ENCODE measurements at places on chromosomes 11 and 22. TPM values are rescaled to one million over a fixed set of nuclear protein-coding genes. Genes with fewer than 3 reads are reported as not detected.

GRCh38 chr22:49657275-49657973, 170.2 kb downstream of the BRD1 start:
- no peaks in the 10 kb centered on the region for H3K36me3 ChIP-seq
- H3K4me1 ChIP-seq = no peaks in the 10 kb centered on the region
- no peaks in the 10 kb centered on the region for H3K27me3 ChIP-seq
- H3K4me3 ChIP-seq = no peak overlapping the region

DNA sequence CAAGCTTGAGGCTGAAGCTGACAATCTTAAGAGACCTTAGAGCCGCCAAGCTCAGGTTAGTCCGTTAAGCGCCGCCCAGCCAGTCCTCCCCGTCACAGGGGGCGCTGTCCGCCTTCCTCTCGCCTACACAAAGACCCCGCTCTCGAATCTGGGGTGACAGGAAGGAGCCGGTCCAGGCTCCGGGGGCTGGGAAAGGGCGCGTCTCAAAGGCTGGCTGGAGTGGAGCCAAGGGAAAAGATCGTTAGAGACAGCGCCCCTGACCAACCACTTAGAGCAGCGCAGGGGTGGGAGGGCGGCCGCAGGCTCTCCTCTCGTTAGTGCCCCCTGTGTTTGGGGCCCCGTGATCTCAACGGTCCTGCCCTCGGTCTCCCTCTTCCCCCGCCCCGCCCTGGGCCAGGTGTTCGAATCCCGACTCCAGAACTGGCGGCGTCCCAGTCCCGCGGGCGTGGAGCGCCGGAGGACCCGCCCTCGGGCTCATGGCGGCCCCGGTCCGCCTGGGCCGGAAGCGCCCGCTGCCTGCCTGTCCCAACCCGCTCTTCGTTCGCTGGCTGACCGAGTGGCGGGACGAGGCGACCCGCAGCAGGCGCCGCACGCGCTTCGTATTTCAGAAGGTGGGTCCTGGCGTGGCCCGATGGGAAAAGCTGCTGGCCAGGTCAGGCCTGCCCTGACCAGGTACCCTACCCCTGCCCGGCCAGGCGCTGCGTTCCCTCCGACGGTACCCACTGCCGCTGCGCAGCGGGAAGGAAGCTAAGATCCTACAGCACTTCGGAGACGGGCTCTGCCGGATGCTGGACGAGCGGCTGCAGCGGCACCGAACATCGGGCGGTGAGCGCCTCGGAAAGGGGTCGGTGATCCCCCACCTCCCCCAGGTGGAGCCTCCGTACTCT, at the start of gene MUS81:
TSS of gene MUS81 (plus strand) at position 156 of the 887 bp plus-strand sequence. CDS start at position 477, 321 bp downstream.
- peak; percentile 94 for DNase-seq
- H3K4me3 ChIP-seq = peak within 1 kb of the TSS; percentile 91
- H3K27me3 ChIP-seq = no peaks in the 10 kb centered on the region
- peak within 1 kb of the TSS; percentile 90 for H3K27ac ChIP-seq

GRCh38 chr22:21681566-21682370, 16.0 kb downstream of the PPIL2 start:
- no peak for DNase-seq
- no peaks in the 10 kb centered on the region for H3K27me3 ChIP-seq
- no peaks in the 10 kb centered on the region for H3K4me1 ChIP-seq
- H3K36me3 ChIP-seq = peaks cover 6% of the 10 kb centered on the region
- H3K4me3 ChIP-seq = no peak overlapping the region

DNA sequence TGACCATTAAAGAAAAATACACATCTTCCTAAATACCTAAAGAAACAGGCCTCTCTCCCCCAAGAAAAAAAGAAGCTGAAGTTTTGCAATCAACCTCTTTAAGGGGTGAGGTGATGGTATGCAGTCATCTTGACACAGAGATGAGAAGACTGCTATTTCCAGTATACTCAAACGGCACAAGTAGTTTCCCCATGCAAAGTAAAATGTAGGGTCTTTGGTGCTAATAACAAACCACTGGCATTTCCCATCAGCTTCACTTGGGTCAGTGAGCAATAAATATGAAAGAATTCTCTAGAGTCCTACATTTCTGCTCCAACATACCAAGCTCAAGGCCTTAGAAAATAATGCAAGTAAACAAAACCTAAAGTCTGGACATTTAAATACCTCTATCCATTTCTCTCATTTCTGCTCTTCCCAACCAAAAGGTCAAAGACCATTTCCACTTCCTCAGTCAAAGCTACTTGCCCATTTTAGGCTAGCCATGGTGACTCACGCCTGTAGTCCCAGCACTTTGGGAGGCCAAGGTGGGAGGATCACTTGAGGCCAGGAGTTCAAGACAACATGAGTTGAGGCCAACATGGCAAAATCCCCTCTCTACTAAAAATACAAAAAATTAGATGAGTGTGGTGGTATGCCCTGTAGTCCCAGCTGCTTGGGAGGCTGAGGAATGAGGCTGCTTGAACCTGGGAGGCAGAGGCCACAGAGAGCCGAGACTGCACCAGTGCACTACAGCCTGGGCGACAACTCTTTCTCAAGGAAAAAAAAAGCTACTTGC, 39.5 kb upstream of the CHRNA10 start:
- peaks cover 12% of the 10 kb centered on the region for H3K36me3 ChIP-seq
- no peak overlapping the region for H3K4me3 ChIP-seq
- H3K27ac ChIP-seq = no peak overlapping the region
- no peaks in the 10 kb centered on the region for H3K4me1 ChIP-seq

SCN4B gene
- polyA plus RNA-seq = 7.7 TPM

DNA sequence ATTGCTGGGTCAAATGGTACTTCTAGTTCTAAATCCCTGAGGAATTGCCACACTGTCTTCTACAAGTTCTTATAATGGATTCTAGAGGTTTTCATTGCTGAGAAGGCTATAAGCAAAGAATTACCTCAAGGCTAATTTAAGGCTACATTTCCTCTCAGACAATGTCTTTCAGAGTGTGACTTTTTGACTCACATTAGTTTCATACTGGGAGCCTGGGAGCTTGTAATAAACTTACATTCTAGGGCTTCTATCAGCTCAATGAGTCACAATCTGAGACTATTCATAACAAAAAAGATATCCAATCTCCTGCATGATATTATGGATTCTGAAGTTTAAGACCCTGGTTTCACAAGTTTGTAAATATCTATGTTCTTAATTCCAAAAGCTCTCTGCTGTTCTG, 408.7 kb downstream of the LRRC4C start:
- peak overlapping the region; percentile 76 for H3K27ac ChIP-seq
- H3K4me3 ChIP-seq = no peak overlapping the region
- H3K36me3 ChIP-seq = no peaks in the 10 kb centered on the region
- H3K4me1 ChIP-seq = peaks cover 30% of the 10 kb centered on the region
- H3K27me3 ChIP-seq = no peaks in the 10 kb centered on the region

GRCh38 chr11:83221694-83222093, 28.2 kb downstream of the ANKRD42 start:
- no peaks in the 10 kb centered on the region for H3K4me1 ChIP-seq
- no peak for DNase-seq
- no peaks in the 10 kb centered on the region for H3K36me3 ChIP-seq
- H3K4me3 ChIP-seq = no peak overlapping the region

DNA sequence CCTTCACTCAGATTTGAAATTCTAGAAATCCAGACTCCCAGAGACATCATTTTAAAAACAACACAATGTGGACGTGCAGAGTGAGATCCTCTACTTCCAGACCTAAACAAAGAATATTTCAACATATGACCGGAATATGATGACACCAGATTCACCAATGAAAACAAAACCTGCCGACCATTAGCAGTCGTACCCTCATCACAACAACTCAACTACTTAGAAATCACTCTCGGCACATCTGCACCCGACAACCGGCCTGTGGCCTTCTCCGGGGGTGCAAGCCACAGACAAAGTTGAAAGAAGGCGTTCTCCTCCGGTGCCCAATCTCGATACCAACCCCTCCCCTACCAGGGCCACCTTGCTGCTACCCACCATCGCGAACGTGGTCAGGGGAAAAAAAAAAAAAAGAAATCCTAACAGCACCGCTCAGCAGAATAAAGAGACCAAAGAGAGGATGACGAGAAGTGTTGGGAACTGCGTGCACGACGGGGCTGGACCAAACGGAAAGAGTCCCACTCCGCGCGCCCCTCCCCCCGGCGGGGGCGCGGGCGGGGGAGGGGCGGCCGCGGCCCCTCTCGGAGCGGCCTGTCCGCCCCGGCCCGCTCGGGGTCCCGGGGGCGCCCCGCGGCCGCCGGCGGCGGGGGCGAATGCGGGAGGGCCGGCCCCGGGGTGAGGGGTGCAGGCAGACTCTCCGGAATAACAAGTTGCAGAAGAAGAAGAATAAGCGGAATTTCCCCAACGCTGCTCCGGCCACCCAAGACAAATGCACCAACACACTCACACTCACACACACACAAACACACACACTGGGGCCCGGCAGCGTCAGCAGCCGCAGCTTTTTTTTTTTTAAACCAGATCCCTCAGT, 1.7 kb downstream of the PHF21A start:
- H3K27ac ChIP-seq = peak overlapping the region; percentile 65
- peaks cover 9% of the 10 kb centered on the region for H3K4me1 ChIP-seq
- peak overlapping the region; percentile 74 for H3K4me3 ChIP-seq
- no peaks in the 10 kb centered on the region for H3K36me3 ChIP-seq

DNA sequence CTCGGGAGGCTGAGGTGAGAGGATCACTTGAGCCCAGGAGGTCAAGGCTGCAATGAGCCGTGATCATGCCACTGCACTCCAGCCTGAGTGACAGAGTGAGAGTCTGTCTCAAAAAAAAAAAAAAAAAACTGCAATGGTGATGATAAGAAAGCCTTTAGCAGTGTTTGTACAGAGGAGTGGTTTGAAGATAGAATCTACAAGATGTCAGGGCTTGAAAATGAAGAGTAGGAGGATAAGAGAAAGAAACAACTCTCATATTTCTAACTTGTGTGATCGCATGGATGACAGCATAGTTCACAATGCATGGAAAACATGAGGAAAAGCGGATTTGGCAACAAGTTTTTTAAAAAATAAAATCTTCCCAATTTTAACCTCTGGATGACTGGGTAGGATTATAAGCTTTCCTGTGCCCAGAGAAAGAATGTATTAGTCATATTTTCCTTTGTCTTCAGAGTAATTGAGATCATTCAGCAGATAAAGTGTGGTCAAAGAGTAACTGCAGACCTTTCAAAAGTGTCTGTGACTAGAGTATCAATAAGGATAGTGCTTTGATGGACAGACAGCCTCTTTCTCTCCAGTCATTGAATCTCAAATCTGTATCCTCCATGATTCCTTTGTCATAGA, 328.1 kb downstream of the CASP12 start:
- H3K4me1 ChIP-seq = peaks cover 5% of the 10 kb centered on the region
- H3K27me3 ChIP-seq = no peaks in the 10 kb centered on the region
- DNase-seq = no peak
- no peak overlapping the region for H3K4me3 ChIP-seq

- DNase-seq = no peak
- H3K36me3 ChIP-seq = no peaks in the 10 kb centered on the region
- H3K27me3 ChIP-seq = peaks cover 23% of the 10 kb centered on the region
- H3K4me1 ChIP-seq = no peaks in the 10 kb centered on the region
- no peak overlapping the region for H3K4me3 ChIP-seq
Measured at GRCh38 chr11:121340032-121340580, 47.5 kb downstream of the SC5D start.

DNA sequence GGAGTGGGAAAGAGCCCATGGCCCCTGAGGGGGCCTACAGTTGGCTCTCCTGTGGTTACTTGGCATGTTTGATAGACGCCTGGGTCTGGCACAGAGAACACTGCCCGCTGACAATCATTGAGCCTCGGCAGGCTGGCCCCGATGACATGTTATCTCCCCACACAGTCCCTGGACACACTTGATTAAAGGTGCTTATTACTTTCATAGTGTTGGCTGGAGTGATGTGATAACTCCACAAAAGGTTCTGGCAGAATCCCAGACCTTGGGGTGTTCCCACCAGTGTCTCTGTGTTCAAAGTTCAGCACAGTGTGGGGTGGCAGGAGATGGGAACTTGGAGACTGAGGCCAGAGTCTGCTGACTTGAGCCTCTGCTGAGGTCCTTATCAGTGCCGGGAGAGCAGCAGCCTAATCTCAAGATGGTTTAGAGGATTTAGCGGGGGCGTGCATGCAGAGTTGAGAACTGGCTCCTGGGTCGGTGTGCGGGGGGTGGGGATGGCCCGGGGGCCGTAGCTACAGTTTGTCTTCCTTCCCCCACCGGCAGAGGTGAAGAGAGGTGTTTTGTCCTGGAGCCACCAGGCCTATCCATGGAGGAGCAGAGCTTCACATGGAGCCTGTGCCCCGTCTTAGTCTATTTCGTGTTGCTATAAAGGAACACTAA, 22.5 kb downstream of the PARVB start:
- H3K36me3 ChIP-seq = no peaks in the 10 kb centered on the region
- H3K4me3 ChIP-seq = no peak overlapping the region
- DNase-seq = no peak
- no peaks in the 10 kb centered on the region for H3K27me3 ChIP-seq

C11orf87 gene
- polyA plus RNA-seq = 0.22 TPM

Data from keratinocyte (primary cell).